ENCODE measurements at places on chromosomes 1 and 21. TPM values are rescaled to one million over a fixed set of nuclear protein-coding genes. Genes with fewer than 3 reads are reported as not detected.

- H3K27me3 ChIP-seq, result no peaks in the 10 kb centered on the region
- peaks cover 55% of the 10 kb centered on the region for H3K36me3 ChIP-seq
- H3K27ac ChIP-seq, result no peak overlapping the region
These were observed 59.0 kb upstream of the FASLG start for GRCh38 chr1:172599912-172600311.

DNA sequence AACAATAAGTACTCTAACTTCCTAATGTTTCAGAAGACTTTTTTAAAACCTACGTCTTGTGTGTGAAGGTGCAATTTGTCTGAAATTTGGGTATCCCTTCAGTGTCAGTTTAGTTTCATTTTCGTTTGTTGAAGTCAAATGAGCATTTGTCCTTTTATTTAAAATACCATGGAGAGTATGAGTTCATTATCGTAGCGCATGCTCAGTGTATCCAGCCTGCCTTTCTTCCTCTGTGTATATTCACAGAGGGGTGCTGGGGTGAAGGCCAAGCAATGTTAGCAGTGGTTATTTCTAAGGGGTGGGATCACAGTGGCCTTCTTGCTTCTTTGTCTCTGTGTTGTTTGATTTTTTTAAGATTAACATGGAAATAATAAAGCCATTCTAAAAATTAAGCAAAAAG is 43.2 kb downstream of the CNN3 start:
- peak overlapping the region; percentile 47 for H3K27ac ChIP-seq
- no peaks in the 10 kb centered on the region for H3K27me3 ChIP-seq
- peaks cover 10% of the 10 kb centered on the region for H3K4me1 ChIP-seq
- no peaks in the 10 kb centered on the region for H3K36me3 ChIP-seq
- H3K4me3 ChIP-seq, result peak overlapping the region; percentile 14
- no peak for DNase-seq

- no peaks in the 10 kb centered on the region for H3K36me3 ChIP-seq
- DNase-seq, result no peak
- no peaks in the 10 kb centered on the region for H3K4me1 ChIP-seq
- H3K27me3 ChIP-seq, result no peaks in the 10 kb centered on the region
These were observed 1189.2 kb downstream of the PLA2G4A start for GRCh38 chr1:188017921-188018320.

DNA sequence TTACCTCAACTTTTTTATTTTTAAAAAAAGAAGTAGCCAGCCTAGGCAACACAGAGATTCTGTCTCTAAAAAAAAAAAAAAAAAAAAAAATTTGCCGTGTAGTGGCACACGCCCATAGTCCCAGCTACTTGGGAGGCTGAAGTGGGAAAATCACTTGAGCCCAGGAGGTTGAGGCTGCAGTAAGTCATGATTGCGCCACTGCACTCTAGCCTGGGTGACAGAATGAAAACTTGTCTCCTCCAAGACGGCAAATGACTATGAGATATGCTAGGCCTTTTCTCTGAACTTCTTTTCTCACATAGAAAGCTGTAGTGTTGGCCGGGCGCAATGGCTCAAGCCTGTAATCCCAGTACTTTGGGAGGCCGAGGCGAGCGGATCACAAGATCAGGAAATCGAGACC is 24.7 kb upstream of the PTCH2 start:
- H3K4me3 ChIP-seq, result no peak overlapping the region
- H3K27ac ChIP-seq, result no peak overlapping the region
- peaks cover 21% of the 10 kb centered on the region for H3K36me3 ChIP-seq
- no peak for DNase-seq
- H3K4me1 ChIP-seq, result no peaks in the 10 kb centered on the region
- H3K27me3 ChIP-seq, result no peaks in the 10 kb centered on the region

DNA sequence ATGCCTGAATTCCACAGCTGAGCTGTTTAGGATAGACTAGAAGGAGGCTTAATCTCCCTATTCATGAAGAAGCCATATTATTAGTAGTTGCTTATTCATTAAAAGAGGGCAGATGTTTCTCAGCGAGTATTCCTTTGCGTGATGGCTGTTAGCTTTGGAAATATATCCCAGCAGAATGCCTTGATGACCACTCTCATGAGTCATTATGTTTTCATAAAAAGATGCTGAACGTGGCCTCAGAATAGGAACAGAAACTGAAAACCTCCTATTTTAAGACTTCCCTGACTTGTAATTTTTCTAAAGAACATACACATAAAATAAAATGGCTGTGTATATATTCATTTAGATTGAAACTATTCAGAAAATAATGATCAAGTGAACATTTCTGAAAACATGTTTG is 9.6 kb upstream of the PLA2G4A start:
- H3K4me1 ChIP-seq, result no peaks in the 10 kb centered on the region
- no peak overlapping the region for H3K27ac ChIP-seq
- H3K36me3 ChIP-seq, result no peaks in the 10 kb centered on the region
- no peak for DNase-seq

- no peak overlapping the region for H3K4me3 ChIP-seq
- no peak for DNase-seq
- no peaks in the 10 kb centered on the region for H3K4me1 ChIP-seq
- H3K27me3 ChIP-seq, result peaks cover 3% of the 10 kb centered on the region
- no peak overlapping the region for H3K27ac ChIP-seq
These were observed 8.5 kb downstream of the CYP4B1 start for GRCh38 chr1:46807046-46807972.

RIPK4 gene
- not detected for total RNA-seq

TADA1 gene
- 18.8 TPM for total RNA-seq

DNA sequence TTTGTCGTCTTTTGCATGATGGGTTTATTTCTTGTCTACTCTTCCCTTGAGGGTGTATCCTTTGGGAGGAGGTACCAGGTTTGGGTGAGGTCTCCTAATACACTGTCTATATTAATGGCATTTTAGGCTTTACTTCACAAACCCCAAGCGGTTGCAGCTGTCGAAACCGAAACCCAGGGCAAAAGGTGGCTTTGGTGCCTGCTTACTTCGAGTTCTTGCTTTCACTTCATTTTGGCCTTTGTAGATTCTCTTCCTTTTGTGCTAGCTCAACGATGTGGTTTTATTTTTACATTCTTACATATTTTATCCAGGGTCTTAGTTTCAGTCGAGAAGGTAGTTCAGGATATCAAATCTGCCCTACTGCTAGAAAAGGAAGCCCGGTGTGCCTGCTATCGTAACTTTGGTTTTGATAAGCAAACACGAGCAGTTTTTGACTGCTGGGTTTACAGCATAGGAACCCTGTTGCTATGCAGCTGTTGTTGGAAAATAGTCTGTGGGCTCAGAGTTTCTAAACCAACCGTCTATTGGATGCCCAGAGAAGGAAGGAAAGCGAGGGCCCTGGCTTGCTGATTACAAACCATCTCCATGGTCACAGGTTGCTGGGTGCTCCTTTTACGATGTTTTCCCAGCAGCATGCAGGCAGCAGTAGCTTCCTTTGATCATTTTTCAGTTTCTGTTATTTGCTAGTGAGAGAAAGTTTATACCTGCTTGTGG is 9.8 kb upstream of the TSPAN2 start:
- H3K27me3 ChIP-seq, result peaks cover 6% of the 10 kb centered on the region
- peak; percentile 87 for DNase-seq
- H3K4me1 ChIP-seq, result peaks cover 25% of the 10 kb centered on the region

DNA sequence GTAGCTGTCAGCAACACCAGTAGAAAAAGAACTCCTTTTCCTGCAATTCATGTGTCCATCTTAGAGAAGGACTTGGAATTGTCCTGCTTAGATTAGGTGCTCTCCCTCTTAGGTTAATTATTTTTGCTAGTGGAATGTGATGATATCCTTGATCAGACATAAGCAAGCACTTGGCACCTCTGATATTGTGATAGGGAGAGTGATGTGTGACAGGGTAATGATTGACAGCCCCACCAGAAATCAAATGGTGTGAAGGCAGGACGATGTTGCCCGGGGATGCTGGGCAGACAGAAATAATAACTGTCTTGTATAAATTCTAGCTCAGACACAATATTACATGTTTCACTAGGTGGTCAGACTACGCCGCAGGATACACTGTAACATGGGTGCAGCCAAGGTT is 4.4 kb downstream of the TYW3 start:
- no peak overlapping the region for H3K4me3 ChIP-seq
- peaks cover 27% of the 10 kb centered on the region for H3K4me1 ChIP-seq
- H3K27me3 ChIP-seq, result no peaks in the 10 kb centered on the region

- peaks cover 44% of the 10 kb centered on the region for H3K27me3 ChIP-seq
- H3K36me3 ChIP-seq, result no peaks in the 10 kb centered on the region
- H3K27ac ChIP-seq, result no peak overlapping the region
- H3K4me1 ChIP-seq, result no peaks in the 10 kb centered on the region
- no peak for DNase-seq
These were observed 5.2 kb downstream of the GRIK3 start for GRCh38 chr1:37028981-37029617.

DNA sequence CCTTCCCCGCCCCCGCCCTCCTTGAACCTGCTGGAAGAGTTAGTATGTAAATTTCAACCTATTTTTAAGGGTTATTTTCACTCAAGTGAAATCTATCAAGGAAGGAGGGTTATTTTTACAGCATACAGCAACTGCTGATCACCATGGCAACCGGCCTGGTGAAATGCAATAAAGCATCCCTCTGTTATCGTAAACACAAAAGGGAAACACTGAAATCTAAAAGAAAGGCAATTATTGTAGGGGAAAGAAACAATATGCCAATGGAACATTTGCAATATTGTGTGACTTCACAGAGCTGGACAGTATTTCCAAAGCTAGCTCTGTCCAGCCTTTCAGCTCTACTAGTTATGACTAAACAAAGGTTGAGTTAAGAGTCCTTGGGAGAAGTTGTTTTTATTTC is 588.3 kb upstream of the PBX1 start:
- H3K4me1 ChIP-seq, result no peaks in the 10 kb centered on the region
- DNase-seq, result no peak

DNA sequence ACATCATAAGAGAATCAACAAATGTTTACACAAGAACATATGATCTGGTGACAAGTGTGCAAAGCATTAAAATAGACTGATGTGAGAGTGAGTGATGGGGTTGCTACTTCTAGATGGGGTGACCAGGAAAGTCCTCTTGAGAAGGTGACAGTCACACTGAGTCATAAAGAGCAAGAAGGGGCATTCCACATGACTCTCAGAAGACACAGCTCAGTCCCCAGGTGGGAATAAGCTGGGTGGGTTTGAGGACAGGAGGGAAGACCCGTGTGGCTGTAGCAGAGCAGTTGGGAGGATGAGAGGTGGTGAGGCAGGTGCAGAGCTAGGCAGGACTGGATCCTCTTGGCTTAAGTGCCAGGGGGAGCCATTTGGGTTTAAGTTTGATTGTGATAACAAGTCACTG is 53.1 kb downstream of the TNR start:
- DNase-seq, result no peak
- no peak overlapping the region for H3K27ac ChIP-seq
- H3K36me3 ChIP-seq, result no peaks in the 10 kb centered on the region

DNA sequence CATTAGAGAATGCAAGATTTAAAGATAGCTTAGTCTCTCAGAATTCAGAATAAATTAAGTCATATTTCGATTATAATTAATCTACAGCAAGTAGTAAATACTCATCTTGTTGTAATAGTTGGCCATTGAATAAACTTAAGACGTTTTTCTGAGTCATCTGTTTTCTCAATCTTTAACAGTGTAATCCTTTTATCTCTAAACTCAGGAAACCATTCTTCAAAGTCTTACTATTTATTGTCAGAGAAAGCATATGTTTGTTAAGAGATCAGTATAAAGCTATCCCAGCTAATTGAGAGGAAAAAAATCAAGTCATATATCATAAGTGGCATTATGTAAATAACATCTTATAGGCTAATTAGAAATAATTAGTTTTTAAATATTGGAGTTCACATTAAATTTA is 201.2 kb upstream of the ADAMTS5 start:
- no peak overlapping the region for H3K4me3 ChIP-seq
- DNase-seq, result no peak
- H3K27me3 ChIP-seq, result no peaks in the 10 kb centered on the region

- no peaks in the 10 kb centered on the region for H3K36me3 ChIP-seq
- H3K27me3 ChIP-seq, result no peaks in the 10 kb centered on the region
- H3K4me1 ChIP-seq, result peaks cover 6% of the 10 kb centered on the region
- no peak overlapping the region for H3K4me3 ChIP-seq
- H3K27ac ChIP-seq, result no peak overlapping the region
These were observed 134.8 kb downstream of the BACH1 start for GRCh38 chr21:29433366-29434059.

DNA sequence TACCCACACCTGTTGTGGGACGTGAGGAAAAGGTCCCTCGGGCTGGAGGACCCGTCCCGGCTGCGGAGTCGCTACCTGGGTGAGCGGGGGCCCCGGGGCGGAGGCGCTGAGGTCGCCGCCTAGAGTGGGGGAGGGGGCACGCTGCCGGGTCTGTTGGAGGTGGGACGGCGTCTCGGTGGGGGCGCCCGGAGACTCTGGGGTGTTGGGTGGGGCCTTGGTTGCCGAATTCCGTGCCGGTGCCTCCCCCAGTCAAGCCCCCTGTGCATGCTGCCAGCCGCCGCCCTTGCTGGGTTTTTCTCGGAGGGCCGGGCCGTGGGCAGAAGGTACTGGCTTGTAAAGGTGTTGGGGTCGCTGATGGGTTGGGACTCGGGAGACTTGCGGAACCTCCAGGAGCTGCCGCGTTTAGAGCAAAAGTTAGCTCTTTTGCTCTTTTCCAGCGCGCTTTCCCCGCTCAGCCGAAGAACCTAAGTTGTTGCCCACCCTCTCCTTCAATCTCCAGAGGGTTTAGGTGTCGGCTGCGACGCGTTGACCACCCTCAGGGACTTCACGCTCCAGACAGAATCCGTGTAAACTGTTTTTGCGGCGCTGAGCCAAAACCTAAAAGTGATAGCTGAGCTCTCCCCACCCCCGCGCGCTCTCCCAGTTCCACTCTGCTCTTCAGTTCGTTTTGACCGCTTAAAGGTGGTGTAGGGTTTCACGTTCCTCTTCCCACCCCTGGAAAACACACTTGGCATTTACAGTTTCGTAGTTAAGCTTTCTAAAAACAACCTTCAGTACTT is at the start of gene MPC2:
Gene MPC2, minus strand, starts transcription at position 143 of the 779 bp plus-strand sequence. CDS start 1,231 bp downstream, outside the sequence.
- H3K27me3 ChIP-seq, result no peaks in the 10 kb centered on the region
- H3K4me1 ChIP-seq, result peaks cover 32% of the 10 kb centered on the region
- peak within 1 kb of the TSS; percentile 91 for H3K4me3 ChIP-seq

GRCh38 chr1:229088711-229089110 is 182.2 kb upstream of the RAB4A start:
- H3K27ac ChIP-seq, result no peak overlapping the region
- H3K4me3 ChIP-seq, result no peak overlapping the region
- H3K4me1 ChIP-seq, result peaks cover 5% of the 10 kb centered on the region
- DNase-seq, result no peak
- H3K27me3 ChIP-seq, result peaks cover 30% of the 10 kb centered on the region

DNA sequence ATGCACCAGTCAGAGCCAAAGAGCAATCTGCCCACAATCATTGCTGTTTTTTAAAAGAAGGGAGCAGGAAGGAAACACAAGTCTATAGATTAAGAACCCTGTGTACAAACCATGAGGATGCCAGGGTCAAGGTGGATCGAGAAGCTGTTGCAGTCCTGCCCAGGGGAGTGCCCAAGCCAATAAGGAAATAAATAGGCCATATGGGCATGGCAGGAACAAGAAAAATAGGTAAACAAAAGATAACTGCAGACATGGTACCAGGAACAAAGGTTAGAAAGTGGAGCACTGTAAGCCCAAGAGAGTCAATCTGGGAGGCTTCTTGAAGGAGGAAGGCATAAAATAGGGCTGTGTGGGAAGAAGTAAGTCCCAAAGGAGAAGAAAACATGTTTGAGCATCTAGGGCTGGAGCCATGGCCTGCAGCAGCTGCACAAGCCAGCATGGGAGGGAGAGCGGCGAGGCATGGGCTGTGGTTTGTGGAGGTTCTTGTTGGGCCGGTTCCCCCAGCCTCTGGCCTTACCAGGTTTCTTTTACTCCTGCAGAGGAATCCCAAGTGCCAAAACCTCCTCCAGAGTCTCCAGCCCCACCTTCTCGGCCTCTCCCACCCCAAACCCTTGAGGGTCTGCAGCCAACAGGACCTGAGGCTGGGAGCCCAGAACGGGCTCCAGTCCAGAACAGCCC is 13.6 kb downstream of the INAVA start:
- H3K4me1 ChIP-seq, result peaks cover 11% of the 10 kb centered on the region
- H3K27me3 ChIP-seq, result peaks cover 70% of the 10 kb centered on the region
- H3K36me3 ChIP-seq, result no peaks in the 10 kb centered on the region
- no peak overlapping the region for H3K27ac ChIP-seq
- no peak overlapping the region for H3K4me3 ChIP-seq
- no peak for DNase-seq

Measured in activated CD8-positive, alpha-beta memory T cell treated with anti-CD3 and anti-CD28 coated beads, Interleukin-2, amount 10 ng/mL, durations not matched to agents 7 days and 5 days (primary cell).